ENCODE measurements at places on chromosomes 5 and 9.

DNA sequence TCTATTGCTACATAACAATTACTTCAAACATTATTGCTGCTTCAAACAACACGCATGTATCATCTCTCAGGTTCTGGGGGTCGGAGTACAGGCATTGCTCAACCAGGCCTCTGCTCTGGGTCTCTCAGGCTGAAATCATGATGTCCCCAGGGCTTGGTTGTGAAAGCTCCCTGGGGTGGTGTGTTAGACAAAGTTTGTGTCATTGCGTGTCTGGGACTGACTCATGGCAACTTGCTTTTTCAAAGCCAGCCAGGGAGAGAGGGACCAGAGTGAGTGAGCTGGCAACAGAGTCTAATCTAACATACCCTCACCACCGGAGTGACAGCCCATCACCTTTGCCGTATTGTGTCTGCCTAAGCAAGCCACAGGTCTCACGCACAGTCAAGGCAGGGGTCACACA, 259.2 kb upstream of the NFIL3 start:
- DNase-seq, result no peak

- DNase-seq, result no peak
Observed at GRCh38 chr5:81006947-81007636, 46.9 kb downstream of the RASGRF2 start.

GRCh38 chr5:41406936-41407335, 103.5 kb downstream of the PLCXD3 start:
- DNase-seq, result no peak

DNA sequence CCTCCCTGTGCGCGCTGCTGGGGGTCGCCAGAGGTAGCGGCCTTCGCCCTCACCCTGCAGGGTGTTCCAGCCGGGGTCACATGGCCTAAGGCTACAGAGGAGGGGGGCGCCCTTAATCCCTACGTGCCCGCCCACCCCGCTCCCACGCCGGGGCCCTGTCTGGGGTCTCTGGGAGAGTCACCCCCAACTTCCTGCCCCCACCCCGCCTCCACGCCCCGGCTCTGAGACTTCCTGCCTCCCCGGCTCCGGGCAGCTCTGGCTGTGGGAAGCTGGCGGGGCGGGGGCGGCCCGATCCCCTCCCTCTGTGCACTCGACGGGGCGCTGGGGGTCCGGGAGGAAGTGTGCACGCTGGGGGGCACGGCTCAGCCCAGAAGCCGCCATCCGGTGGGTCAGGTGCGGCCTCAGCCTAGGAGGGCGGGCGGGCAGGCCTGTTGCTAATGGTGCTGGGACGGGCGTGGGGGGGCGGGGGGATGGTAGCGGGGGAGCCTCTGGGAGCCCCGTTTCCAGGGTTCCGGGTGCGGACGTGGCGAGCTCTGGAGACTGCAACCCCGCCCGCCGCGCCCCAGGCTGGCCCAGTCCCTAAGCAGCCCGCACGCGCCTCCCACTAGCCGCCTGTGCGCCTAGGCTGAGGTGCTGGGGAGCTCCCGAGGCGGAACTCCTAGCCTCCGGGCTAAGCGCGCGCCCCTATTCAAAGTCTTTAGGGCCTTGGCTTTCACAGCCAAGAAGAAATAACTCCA, 61.6 kb downstream of the CXXC5 start:
- no peak for DNase-seq

DNA sequence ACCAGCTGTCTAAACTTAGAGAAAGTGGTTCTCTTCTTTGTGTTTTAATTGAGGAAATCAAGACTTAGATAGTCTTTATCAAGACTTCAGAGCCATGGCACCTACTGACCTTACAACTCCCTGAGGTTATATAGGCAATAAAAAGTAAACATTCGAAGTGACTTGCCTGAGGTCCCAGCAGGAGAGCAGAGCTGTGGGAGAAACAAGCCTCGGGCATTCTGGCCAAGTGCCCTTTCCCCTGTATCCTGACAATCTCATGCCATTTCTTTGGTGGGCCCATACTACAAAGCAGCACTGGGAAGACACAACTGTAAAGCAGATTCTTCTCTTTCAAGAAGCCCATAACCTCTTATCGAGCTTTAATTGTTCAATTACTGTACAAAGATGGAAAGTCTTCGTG, 23.1 kb downstream of the FREM1 start:
- no peak for DNase-seq

- no peak for DNase-seq
Observed at GRCh38 chr9:85268131-85268530, 473.6 kb downstream of the AGTPBP1 start.

- DNase-seq, result no peak
Observed at GRCh38 chr5:74951865-74952264, 85.7 kb upstream of the FAM169A start.

DNA sequence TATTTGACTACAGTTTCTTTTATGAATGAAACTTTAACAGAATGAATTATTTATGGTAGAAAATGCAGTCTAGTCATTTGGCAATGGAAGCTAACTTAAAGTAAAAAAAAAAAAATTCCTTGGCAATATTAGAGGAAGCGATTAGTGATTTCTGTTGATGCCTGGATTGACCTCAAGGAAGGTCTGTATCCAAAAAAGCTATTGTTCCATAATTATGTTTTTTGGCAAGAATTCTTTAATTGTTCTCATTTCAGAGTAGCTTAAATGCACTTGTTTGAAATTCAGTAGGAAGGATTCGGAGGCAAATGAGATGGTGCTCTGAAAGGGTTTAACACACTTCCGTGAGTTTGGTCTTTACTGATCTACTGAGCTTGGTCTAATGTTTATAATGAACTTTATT, 61.8 kb downstream of the ITGA1 start:
- DNase-seq, result no peak

DNA sequence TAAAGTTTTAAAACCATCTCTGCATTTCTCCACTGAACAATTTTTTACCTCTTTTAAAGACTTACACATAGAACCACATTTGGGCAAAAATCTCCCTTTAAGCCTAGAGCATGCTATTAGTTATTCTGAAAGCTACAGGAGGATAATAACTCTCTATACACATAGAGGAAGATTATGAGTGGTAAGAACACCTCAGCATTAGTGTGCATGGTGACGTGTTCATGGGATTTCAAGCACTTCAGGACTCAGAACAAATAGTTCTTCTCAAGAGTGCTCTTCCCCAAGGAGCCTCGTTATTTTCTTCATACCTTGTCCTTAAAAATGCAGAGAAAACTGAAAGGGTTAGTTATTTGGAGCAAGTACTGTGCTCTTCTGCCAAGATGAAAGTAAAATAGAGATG, 256.9 kb upstream of the TUSC1 start:
- DNase-seq, result no peak

DNA sequence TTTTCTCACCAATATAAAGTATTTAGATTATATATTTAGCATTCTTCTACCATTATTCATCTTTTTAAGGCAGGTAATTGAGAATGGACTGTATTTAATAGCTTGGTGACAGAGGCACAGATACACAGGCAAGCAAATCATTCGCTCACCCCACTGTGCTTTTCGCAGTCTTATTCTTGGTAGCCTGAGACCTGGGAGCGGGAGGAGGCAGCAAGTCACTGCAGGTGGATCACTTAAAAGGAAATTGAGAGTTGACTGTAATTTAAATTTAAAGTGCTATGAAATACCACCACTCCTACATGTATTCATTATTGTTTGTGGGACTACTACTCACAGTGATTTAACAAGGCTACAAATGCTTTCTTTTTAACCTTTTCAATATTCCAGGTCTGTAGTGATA, 9.7 kb downstream of the RICTOR start:
- DNase-seq, result no peak

GRCh38 chr5:112006721-112007120, 249.7 kb upstream of the NREP start:
- no peak for DNase-seq

DNA sequence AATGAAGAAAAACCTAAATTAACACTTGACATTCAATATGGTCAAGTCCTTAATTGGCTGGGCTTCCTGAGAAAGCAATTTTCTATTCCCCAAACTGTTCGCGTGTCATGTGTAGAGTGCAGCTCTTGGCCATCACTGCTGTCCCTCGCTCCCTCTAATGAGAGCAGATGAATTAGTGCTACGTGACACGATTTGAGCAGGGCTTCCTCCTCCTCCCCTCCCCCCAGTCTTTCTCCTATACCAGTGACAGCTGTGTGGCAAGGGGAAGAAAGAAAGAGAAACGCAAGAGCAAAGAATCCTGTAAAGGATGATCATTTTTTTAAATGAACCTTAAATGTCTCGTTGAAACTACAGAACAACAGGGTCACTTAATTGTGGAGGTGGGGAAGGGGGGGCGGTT, 159.6 kb downstream of the BNC2 start:
- DNase-seq, result peak; percentile 80

GRCh38 chr5:15026011-15026893, 154.7 kb upstream of the ANKH start:
- DNase-seq, result peak; percentile 43

DNA sequence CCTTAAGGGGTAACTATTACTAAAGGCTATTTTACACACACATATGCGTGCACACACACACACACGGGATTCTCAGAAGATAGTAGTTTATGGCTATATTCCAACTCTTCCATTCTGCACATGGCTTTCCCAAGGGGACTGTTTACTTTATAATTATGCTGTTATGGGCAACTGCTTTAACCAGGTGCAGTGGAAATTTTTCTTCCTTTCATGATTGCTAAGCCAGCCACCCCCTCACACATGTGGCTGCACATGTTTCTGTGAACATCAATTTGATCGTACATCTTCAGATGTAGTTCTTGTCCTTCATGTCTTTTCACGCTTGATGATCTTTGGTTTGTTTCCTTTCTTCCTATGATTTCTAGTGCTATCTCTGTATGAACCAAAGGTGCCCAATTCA, 37.0 kb downstream of the MRPS30 start:
- no peak for DNase-seq

- DNase-seq, result no peak
Observed at GRCh38 chr5:41575110-41575779, 64.8 kb upstream of the PLCXD3 start.

DNA sequence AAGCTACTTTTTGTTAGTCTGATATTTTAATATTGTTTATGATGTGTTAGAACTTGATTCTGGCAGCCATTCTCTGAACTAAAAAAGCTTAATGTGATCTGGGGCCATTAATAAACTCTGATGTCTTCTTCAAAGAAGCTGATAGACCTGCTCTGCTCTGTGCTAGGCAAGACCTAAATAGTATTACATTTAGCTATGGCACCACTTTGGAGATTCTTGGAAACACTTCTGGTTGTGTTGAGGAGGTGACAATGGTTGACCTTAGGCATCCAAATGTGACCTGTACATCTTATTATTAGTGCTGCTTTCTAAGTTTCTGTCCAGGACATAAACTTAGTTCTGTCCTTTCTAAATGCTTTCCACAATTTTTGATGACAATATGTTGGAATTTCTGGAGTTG, 21.7 kb upstream of the SCGB3A2 start:
- no peak for DNase-seq

- no peak for DNase-seq
Observed at GRCh38 chr5:173733831-173734501, 117.5 kb upstream of the BOD1 start.

DNA sequence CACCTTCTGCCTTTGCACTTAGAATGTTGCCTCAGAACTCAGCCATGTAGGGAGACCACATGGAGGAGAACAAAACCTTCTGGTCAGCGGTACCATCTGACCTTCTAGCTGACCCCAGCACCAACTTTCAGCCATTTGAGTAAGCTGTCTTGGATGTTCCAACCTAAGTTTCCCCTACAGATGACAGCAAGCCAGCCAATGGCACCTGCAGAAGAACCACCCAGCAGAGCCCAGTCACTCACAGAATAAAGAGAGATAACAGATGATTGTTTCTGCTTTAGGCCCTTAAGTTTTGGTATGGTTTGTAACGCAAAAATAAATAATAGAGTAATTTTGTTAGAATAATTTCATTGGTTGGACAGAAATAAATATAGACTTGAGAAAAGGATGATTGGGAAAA, 10.4 kb downstream of the DNAH5 start:
- no peak for DNase-seq

GRCh38 chr9:28650327-28650726, 1077.0 kb upstream of the C9orf72 start:
- no peak for DNase-seq

GRCh38 chr9:27460226-27461023, 63.7 kb upstream of the IFNK start:
- no peak for DNase-seq

DNA sequence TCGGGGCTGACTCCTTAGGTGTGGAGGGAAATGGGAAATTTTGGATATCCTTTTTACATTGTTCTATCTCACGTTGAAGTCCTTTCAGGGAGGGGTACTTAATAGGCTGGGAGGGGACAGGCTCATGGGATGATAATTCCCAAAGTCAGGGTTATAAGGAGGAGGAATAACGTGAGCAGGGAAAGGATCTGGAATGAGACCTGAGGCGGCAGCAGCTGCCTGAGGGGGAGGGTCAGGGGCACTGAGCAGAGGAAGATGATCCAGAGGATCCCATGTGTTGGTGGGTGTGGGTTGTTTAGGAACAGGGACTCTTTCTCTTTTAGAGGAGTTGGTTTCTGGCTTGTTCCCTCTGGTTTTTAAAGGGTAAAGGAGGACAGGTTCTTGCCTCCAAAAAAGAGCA, 18.7 kb downstream of the IFT74 start:
- no peak for DNase-seq

GRCh38 chr9:92522983-92523970, 12.5 kb downstream of the ECM2 start:
- peak; percentile 41 for DNase-seq

- peak; percentile 20 for DNase-seq
Observed at GRCh38 chr9:75892216-75892911, 1.9 kb downstream of the PCSK5 start.

GRCh38 chr9:135324329-135324728, 155.3 kb upstream of the PPP1R26 start:
- no peak for DNase-seq

GRCh38 chr5:145557345-145557744, 277.8 kb downstream of the PRELID2 start:
- DNase-seq, result no peak

DNA sequence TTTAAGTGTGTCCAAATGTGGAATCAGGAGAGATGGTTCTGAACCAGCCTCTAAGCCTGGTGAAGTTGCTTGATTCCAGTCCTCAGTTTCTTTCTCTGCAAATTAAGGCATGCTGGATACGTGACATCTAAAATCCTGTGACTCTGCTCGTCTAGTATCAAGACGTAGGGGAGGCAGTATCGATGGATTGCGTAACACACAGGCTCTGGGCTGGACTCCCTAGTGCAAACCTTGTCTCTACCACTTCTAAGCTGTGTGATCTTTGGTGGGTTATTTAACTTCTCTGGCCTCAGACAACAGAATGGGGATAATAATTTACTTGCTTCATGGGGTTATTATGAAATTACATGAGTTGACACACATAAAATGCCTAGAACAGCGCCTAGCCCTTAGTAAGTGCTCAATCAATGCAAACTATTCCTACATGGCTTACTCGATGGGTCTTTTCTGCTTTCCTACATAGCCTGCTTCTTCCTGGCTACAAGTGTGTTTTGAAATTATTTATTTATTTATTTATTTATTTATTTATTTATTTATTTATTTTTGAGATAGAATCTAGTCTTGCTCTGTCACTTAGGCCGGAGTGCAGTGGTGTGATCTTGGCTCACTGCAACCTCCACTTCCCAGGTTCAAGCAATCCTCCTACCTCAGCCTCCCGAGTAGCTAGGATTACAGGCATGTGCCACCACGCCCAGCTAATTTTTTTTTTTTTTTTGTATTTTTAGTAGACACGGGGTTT, 102.1 kb downstream of the EGFLAM start:
- DNase-seq, result no peak
